H1 (cell line): ENCODE measurements at places on chromosomes 1 and 21. TPM values are rescaled to one million over a fixed set of nuclear protein-coding genes. Genes with fewer than 3 reads are reported as not detected.

DNA sequence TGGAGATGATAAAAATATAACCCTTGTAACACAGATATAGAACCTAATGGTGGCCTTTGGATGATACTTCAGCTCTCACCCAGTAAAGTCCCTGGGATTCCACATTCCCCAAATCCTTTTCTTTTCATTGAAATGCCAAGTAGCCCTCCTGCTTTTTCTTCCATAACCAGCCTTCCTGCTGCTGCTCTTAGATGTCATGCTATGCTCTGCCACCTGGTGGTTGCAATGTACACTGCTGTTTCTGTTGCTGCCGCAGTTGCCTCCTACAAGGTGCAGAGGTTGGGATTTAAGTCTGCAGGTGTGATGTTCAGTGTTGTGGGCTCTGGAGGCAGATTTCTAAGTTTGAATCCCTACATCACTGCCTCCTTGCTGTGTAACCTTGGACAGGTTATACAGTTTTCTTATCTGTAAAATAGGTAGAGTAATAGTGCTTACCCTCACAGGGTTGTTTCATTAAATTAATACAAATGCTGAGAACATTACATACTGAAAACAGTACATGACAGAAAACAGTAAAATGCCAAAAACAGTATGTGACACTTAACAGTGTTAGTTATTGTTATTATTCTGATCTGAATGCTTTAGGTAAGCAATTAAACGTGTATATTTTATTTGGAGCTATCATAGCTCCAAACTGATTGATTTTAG, 64.3 kb downstream of the CAMSAP2 start:
- DNase-seq, result peak; percentile 87

DNA sequence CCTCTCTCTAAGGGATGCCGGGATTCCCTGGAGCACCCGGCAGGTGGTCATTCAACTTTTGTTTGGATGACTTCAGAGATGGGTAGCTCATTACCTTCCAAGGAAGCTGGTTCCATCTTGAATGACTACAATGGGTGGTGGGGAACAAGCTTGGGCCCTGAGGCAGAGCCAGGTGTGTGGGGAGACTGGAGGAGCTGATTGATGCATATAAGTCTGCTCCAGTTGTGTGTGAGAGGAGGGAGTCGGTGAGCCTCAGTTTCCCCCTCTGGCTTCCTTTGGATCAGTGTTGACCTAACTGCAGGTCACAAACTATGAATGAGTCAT, 133.8 kb upstream of the ZBTB40 start:
- DNase-seq, result no peak

DNA sequence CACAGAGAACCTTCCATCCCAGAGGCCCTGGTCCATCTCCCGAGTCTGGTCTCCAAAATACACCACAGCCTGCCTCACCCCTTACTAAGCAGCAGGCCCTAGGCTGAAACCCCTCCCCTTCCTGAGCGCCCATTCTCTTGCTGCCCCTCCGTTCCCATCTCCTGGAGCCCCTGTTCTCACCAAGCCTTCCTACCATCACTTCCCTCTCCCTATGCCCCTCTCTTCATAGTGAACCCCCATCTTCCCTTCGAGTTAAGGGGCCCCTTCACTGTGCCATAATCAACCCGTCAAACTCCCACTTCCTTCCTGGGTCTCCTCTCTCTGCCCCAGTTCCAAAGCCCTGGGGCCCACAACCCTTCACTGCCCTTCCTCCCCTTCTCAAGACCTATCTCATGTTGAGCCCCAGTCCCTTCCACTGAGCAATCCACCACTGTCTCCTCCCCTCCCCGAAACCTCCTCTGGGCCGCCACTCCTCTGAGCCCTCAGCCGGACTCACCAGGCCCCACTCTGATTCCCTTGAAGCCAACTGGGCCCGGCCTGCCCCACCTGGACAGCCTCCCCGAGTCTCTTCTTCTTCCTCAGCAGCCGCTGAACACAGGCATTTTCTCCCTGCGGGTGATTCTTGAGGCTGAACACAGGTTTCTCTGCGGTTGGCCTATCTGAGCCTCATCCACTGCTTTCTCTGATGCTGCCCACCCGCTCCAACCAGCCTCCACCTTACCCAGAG, 42.2 kb upstream of the WASF2 start:
- no peak for DNase-seq

GRCh38 chr1:10680487-10680886, 116.0 kb downstream of the CASZ1 start:
- DNase-seq, result no peak

DNA sequence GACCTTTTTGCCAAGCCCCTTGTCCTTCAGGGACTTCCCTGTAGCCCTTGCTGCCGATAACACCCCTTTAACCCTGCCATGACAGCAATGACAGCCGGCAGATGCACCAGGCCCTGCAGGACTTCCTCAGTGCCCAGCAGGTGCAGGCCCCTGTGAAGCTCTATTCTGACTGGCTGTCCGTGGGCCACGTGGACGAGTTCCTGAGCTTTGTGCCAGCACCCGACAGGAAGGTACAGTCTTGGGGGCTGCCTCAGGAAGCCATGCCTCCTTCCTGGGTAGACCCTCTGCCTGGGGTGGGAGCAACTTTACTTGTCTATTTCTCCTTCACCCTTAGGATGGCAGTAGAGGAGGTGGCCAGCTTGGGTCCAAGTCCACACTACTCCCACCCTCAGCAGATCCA, 16.1 kb upstream of the PADI6 start:
- no peak for DNase-seq

DNA sequence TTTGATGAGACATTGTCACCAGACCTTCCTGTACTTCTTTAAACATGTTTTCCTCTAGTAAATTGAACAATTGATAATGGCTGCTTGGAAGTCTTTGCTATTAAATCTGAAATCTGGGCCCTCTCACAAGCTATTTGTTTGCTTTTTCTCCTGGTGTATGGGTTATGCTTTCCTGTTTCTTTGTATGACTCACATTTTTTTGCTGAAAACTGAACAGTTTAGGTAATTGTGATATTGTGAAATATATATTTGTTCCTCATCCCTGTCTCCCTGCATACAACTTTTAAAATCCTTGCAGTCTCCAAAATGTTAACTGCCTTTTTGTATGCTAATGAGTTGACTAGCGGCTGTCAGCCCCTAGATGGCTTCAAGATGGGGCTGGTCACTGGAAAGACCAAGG, 61.6 kb downstream of the MAP3K21 start:
- no peak for DNase-seq

- DNase-seq, result no peak
Measured at GRCh38 chr1:100526894-100527293, 11.0 kb upstream of the GPR88 start.

- DNase-seq, result no peak
Measured at GRCh38 chr1:31761883-31762282, 2.3 kb downstream of the ADGRB2 start.

DNA sequence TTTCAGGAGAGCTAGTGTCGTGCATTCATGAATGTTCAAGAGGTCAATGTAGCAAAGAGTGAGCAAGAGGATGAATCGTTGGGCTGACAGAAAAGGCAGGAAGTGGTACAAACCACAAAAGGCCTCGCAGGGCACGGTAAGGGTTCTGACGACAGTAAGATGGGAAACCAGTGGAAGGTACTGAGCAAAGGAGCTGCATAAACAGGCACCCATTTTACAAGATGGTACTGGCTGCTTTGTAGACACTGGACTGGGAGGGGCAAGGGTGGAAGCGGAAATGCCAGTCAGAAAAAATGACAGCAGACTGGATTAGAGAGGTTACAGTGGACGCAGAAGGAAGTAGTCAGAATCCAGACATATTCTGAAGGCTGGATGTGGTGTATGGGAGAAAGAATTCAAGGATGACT, 123.5 kb downstream of the PTPN14 start:
- DNase-seq, result no peak

GRCh38 chr1:31756578-31756977, 7.6 kb downstream of the ADGRB2 start:
- DNase-seq, result no peak

DNA sequence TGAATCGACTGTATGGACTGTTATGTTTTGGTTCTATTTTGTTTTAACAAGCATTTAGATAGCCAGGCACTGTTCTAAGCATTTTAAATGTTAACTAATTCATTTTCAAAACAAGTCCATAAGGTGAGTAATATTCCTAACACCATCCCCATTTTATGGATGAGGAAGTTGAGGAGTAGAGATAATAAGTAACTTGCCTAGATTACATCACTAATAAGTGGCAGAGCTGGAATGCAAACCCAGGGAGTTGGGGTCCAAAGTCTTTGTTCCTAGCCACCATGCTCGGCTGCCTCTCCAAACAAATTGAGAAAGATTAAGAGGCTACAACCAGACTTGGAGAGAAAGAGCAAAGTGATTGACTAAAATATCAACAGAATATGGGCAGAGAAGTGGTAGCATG, 12.6 kb upstream of the LEPR start:
- DNase-seq, result no peak

GRCh38 chr1:52153898-52154297, 12.0 kb downstream of the ZFYVE9 start:
- no peak for DNase-seq

- no peak for DNase-seq
Measured at GRCh38 chr1:231731268-231731667, 104.7 kb downstream of the DISC1 start.

DNA sequence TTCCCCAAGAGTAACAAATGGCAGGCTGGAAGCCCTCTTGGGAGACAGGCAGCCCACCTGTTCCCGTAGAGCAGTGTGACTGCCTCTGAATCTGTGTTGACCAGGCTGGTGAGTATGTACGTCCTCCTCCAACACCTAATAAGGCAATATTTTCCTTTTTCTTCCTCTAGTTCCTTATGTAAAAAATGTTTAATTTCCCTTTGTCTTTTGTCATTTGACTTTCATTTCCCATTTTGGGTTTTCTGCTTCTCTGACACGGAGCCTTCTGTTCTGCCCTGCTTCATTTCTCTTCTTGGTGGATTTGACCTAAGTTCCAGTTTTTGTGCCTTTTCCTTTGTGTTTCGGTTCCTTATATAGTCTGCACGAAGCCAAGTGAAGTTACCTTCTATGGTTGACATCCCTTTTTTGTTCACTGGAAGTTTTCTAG, 65.8 kb upstream of the ATF3 start:
- DNase-seq, result no peak

DNA sequence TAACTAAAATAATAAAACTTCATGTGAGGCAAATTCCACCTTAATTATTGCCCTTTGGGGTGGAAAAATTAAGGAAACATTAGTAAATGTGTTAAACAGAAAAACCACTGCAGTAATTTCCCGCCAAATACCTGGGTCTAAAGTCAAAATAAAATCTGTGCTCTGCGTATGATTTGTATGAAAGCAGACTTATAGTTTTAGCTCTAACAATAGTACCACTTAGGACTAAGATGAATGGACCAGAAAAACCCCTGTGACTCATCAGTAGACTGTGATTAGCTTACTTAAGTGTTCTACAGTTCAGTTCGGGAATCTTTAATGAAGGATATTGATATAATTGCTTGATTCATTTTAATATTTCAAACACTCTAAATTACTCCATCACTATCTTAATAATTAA, 23.3 kb upstream of the C1orf105 start:
- DNase-seq, result no peak

The DEPDC1 gene
- 36.7 and 46.5 TPM in 2 replicates for total RNA-seq

The PLPPR5 gene
- 4.8 and 5.6 TPM in 2 replicates for total RNA-seq

The COL24A1 gene
- total RNA-seq, result 0.77 and 1.1 TPM in 2 replicates

The GREM2 gene
- not detected in 2 replicates for total RNA-seq

The CGN gene
- total RNA-seq, result 52.7 and 54.6 TPM in 2 replicates

The TPTE gene
- not detected in 2 replicates for total RNA-seq

The SAMSN1 gene
- total RNA-seq, result 2.4 and 3.0 TPM in 2 replicates

The CENPL gene
- total RNA-seq, result 16.0 and 16.3 TPM in 2 replicates

The HUNK gene
- 10.2 and 16.7 TPM in 2 replicates for total RNA-seq
